IMR-90 (cell line): ENCODE measurements at places on chromosomes 11 and 22.

DNA sequence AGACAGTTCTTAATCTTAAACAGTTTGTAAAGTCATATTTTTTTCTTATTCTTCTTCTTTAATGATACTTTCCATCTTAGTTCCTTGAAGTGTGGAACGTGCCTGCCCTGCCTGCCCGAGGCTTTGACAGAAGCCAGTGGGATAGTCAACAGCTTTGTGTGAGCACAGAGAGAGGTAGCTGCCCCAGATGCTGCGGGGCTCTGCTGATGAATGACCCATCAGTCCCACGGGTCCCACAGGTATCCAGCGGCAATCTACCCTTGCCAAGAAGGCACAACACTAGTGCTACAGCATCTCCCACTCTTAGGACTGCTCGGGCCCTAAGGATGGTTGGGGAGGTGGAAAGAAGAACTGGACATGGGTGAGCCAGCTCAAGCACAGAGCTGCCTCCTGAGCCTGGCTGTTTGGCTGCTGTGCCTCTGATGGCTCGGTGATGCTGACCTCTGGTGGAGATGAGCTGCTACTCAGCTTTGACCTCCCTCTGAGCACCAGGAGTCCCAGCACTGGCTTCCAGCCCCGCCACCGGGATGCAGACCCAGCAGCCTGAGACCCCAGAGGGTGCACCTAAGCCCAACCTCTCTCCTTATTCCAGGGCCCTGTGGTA is 11.8 kb upstream of the APLNR start:
- peak; percentile 67 for DNase-seq

DNA sequence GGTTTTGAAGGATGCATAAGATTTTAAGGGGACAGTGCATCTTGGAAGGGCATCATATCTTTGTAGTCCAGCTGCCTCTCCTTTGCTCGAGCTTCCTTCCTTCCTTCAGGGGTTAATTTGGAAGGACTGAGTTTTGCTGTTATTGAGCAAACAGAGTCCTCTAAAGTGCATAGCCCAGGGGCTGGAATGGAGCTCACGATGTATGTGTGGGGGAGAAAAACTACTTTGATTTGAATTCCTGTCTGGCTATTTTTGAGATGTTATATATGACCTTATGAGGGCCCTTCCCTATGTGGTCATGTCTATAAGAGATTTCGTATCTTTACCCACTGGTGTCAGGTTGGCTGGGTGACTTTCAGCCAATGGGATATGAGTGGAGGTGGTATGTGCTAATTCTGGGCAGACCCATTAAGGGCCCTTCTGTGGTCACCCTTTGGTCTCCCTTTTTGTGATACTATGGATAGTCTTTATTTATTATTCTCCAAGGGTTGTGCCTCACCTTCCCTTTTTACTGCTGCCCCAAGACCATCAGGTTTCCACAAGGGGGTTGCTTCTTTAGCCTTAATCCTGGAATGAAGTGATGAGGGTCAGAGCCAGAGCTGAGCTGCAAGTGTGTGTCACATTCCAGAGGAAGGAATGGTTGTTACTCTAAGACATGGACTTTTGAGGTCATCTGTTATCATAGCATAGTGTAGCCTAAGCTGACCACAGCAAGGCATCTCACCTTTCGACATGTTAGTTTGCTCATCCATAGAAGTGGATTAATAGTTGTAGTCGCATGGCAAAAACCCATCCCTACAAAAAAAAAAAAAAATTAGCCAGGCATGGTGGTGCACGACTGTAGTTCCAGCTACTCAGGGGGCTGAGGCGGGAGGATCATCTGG is 54.6 kb downstream of the LRRC74B start:
- DNase-seq = peak; percentile 38

DNA sequence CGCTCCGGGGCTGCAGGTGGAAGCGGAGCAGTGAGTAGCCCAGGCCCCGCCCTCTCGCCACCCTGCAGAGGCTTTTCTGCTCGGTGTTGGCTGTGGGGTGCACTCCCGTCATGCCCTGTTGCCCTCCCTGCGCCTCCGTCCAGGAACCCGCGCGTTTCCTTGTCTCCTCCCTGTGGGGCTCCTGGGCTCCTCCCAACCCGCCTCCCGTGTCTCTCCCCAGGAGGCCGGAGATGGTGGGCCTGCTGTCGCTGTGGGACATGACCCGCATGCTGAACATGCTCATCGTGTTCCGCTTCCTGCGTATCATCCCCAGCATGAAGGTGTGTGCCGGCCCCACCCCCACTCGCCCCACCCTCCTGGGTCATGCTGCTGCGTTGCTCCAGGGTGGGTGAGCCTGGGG is 32.4 kb downstream of the TPCN2 start:
- no peak for DNase-seq

DNA sequence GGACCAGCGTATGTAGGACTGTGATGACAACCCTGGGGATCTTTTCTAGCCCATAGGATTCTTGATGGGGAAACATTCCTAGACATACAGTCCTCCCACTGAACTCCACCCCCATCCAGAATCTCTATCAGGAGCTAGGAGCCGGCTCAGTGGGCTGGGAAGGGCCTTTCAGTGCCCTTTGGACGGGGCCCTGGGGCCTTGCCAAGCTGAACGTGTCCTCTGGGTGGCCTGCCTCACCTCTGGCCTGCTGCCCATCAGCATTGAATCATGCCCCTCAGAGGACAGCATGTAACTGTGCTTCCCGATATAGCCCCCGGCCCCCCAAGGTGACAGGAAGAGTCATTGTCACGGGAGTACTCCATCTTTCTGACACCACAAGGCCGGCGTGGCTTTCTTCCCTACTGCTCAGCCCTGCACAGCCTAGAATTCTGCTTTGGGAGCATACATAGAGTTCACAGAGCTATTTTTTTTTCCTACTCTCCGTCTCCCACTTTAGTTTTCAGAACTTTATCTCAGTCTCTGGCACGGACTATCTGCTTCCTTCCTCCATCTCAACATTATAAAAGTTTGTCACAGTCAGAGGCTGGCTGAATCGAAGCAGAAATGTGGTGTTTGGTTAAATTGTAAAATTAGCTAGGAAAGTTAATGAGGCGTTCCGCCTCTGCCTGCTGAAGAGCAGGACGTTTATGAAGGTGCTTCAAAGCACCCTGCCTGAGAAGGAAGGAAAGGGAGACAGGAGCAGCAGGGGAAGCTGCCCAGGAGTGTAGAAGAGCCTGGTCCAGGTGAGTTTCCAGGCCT is 111.9 kb downstream of the ZBTB16 start:
- no peak for DNase-seq
